ENCODE measurements at places on chromosomes 12 and 14.
A peak's percentile ranks its signal among the peaks of the same experiment; 100 is the strongest.

DNA sequence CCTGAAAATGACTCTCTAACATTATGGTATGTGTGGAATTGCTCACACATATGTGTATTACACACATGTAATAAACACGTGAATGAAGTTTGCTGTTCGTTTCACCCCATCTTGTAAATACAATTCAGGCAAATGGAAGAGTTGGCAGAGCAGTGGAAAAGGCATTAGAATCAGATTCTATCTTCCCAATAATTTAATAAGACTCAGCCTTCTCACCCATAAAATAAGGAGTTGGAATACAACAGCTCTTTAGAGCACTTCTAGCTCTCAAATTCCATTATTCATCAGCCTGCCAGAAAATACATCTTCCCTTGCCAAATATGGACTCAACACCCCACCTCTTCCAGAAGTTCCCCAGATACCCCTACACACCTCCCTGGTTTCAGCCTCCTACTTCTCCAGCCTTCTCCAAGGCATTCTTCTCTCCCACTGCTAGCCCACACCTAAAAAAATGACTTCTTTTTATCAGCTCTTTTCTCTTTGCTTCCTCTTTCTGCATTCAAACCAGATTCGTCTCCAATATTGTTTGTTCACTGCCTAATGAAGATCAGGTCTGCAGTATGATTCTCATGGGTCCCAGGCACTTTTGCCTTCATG, 66.2 kb upstream of the DYRK2 start:
- DNase-seq: no peak

GRCh38 chr14:74921987-74922751, 891 bp downstream of the RPS6KL1 start:
- no peak for DNase-seq

DNA sequence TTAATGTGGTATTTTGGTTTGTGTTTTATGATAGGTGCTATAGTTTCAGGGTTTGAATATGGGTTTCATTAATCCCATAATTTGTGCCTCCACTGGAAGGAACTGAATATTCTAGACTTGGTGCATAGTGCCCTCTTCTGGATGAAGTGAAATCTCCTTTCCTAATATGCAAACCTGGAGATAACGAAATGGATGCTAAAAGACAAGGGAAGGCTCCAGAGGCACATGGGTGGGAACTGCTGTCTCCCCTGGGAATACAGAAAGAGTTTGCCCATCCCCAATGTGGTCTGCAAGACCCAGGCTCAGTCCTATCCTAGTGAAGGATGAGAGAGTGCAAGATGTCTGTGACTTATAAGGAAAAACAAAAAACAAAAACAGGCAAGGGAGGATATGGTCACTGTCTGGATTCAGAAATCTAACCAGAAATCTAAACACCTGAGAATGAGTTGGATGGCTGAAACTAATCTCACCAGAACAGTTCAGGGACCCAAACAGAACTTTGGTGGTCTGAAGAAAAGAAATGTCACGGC, 142.3 kb upstream of the TMPO start:
- DNase-seq: peak; percentile 61

DNA sequence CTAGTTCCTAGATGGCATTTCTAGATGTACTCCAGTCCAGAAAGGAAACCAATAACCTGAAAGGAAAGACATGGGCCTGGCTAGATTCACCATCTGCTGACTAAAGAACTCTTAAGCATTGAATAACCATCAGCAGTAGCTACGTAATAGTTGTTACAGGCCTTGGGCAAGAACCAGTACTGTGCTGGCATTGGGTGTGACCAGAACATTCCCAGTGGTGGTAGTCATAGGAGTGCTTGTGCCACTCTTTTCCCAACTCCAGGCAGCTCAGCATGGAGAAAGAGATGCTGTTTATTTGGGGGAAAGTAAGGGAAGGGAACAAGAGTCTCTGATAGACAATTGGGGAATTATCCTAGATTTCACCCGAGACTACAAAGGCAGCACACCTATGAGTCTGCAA, 333.3 kb downstream of the SLC16A7 start:
- DNase-seq: no peak

DNA sequence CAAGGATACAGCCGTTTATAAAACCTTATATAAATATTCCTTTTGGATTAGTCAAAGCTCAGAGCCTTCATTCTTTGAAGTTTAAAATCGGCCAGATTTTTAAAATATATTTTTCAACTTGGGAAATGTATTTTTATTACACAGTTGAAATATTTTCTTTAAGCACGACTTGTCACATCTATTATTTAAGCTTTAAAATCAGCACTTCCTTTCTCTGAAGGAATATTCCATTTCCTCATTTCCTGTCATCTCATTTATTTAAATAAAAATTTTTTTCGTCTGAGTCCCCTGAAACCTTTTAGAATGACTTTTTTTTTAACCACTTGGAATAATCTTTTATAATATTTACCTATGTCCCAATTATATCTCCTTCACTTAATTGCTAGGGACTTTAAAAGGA, 107.5 kb upstream of the PDE3A start:
- no peak for DNase-seq
